ENCODE measurements at places on chromosomes 7 and 10.
A peak's percentile ranks its signal among the peaks of the same experiment; 100 is the strongest.

- DNase-seq = no peak
Observed at GRCh38 chr7:34104115-34104514, 198.8 kb downstream of the BMPER start.

GRCh38 chr7:19392246-19392645 lies 247.0 kb upstream of the FERD3L start:
- DNase-seq = no peak

GRCh38 chr10:24553051-24553612 lies 170.6 kb downstream of the ARHGAP21 start:
- DNase-seq = no peak

DNA sequence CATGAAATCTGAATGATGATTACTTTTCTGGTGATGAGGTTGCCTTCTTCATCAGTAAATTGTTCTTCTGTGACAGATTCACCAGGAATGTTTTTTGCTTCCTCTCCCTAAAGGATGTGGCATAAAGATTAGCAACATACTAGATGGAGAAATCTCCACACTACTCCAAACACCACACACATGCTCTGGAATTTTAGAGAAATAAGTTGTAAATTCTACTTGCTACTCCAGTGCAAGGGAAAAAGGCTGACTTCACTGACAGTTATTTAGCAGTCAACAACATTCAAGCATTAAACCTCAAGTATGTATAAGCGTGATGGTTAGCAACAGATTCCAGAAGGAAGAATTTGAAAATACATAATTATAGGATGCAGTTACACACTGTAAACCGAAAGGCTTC lies 137.9 kb upstream of the CCDC6 start:
- DNase-seq = no peak

GRCh38 chr10:91883549-91884444 lies 25.5 kb downstream of the FGFBP3 start:
- DNase-seq = no peak

GRCh38 chr7:16086743-16087142 lies 334.6 kb downstream of the CRPPA start:
- no peak for DNase-seq

DNA sequence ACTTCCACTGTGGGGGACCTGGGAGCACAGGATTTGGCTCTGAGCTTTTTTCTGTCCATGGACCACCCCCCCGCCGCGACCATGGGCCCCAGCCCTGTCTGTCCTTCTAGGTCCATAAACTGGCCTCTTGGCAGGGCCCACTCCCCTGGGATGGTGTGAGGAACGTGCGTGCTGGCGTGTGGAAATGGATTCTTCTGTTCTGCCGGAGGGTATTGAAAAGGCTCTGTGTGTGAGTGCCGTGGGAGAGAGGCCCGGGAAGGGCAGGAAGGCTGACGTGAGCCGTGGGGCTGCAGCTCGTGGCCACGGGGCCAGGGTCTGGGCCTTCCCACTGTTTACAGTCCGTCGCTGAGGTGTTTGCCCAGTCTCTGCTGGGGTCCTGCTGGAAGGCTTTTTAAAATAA lies 123.7 kb downstream of the GRK5 start:
- DNase-seq = no peak

DNA sequence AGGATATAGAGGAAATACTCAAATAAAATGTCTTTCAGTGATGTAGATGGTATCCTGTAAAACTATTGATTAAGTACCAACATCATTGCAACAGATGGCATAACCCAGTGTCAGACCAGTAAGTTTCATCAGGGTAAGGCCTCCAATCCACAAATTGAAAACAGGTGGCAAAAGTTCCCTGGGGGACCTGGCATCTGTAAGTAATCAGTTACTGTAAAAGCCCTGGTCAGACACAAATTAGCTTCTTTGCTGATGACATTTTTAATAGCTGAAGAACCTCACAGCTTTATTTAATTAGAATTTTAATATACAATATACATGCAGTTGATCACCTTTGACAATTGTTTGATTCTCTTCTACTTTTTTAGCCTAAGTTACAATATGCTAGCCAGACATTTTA lies 152.5 kb downstream of the PLXDC2 start:
- DNase-seq = no peak

DNA sequence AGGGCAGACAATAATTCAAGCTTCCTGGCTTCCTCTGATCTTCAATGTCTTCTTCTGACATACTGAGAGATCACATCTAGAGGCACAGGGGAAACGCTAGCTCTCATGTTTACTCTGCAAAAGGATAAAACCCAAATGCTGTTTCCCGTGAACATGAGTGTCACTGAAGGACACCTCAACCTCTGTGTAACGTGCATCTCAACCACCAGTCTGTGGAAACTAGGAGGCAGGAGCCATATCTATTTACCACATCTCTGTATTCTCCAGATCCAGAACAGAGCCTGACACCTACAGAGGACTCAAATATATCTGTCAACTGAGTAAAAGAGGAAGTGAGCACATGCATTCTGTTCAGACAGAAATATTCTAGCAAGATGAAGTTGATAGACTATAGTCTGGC lies 140.3 kb upstream of the TARP start:
- no peak for DNase-seq

- DNase-seq = no peak
Observed at GRCh38 chr10:76645341-76645740, 992.3 kb downstream of the KCNMA1 start.

- DNase-seq = no peak
Observed at GRCh38 chr10:129728246-129728820, 235.7 kb downstream of the EBF3 start.

DNA sequence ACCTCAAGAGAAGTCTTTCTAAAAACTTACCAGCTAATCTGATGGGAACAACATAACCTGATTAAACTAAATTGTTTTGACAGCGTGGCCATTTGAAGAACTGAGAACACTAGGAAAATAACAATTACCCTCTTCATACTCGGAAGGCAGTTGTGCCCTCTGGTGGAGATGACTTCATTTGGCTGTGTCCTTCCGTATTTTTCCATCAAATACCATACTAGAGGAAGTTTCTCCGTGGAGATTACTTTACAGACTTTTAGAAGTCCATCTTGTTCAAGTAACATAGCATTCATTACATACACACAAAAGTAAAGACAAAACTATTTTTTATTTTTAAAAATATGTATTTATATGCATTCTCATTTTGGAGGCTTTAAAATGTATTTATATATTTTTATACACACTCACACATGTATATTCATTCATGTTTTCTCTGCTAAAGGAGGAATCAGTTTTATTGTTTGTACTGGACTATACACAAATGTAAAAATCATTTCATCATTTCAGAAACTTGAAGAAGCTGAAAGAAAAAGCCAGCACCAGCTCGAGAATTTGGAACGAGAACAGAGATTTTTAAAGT lies 25.2 kb downstream of the SMNDC1 start:
- DNase-seq = no peak

- DNase-seq = no peak
Observed at GRCh38 chr7:155648752-155649339, 4.4 kb downstream of the RBM33 start.

- peak; percentile 41 for DNase-seq
Observed at GRCh38 chr10:21372651-21373410, 152.7 kb downstream of the SKIDA1 start.

DNA sequence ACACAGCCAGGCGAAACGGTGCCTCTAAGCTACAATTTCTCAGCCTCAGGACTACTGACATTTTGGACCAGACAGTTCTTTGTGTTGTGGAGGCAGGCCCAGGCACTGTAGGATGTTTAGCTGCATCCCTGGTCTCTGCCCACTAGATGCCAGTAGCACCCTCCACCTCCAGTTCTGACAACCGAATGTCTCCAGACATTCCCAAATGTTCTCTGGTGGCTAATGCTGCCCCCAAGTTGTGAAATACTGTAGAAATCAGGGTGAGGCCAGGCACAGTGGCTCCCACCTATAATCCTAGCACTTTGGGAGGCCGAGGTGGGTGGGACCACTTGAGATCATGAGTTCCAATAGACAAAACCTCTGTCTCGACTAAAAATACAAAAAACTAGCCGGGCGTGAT lies 18.2 kb downstream of the HNRNPF start:
- DNase-seq = no peak

DNA sequence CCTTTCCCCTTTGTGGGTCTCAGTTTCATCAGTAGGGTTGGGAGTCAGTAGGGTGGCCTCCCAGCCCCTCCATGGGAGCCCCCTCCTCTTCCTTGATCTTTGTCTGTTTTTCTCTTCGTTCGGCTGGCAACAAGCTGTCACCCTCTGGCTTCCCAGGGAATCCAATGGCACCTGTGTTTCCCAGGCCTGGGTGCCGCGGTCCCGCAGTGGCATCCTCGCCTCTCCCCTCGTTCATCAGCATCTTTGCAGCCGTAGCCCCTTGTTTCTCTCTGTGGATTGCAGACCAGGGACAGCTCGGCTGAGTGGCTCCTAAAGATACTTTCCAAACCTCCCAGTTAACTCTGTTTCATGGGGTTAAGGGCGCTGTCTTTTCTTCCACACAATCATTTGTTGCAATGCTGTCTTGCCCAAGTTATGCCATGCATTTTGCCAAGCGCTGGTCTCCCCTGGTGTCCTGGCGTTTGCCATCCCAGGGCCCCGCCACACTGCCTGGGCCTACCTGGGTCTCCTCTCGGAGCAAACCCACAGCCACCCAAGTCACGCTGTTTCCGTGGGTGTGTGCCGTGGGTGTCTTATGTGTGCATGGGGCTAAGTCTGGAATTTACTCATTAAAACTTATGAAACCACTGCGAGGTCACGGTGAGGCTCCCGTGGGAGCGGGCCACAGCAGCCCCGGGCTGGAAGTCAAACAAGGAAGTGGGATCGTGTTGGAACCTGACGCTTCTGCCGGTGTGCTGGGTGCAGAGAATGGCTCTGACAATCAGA lies 189.4 kb upstream of the SHH start:
- DNase-seq = no peak

- DNase-seq = no peak
Observed at GRCh38 chr10:132588301-132589013, 50.9 kb downstream of the INPP5A start.

DNA sequence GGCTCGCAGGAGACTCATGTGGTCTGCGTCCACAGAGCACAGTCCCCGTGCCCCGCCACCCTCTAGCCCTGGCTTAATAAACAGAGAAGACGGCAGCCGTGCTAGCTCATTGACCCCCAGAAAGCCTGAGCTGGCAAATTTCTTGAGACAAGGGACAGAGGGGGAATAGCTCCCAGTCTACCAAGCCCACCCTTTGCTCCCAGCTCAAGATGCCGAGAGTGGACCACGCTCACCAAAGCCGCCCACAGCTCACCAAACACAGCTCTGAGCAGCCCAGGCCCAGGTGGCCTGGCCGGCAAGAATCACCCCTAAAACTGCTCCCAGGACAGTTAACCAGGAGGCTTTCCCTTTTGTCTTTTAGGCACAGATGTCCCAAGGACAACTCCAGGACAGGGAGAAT lies 5.4 kb downstream of the PDGFA start:
- DNase-seq = no peak

DNA sequence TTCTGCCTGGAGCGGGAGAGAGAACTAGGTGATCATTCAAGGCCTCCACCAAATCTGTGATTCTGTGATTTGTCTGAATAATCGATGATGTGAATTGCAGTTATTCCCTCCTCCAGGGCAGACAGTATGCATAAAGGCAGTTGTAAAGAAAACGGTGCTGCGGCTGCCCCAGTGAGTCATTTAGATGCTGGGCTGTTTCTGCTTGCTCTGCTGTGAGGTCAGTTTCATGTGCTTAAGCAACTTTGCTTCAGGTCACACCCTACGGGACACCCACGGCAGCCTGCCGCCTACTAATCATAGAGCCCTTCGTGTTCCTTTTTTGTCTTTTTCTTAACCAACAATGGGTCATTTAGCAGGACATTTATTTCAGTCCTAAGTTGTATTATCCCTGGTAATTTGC lies 158.1 kb upstream of the PITRM1 start:
- DNase-seq = no peak

DNA sequence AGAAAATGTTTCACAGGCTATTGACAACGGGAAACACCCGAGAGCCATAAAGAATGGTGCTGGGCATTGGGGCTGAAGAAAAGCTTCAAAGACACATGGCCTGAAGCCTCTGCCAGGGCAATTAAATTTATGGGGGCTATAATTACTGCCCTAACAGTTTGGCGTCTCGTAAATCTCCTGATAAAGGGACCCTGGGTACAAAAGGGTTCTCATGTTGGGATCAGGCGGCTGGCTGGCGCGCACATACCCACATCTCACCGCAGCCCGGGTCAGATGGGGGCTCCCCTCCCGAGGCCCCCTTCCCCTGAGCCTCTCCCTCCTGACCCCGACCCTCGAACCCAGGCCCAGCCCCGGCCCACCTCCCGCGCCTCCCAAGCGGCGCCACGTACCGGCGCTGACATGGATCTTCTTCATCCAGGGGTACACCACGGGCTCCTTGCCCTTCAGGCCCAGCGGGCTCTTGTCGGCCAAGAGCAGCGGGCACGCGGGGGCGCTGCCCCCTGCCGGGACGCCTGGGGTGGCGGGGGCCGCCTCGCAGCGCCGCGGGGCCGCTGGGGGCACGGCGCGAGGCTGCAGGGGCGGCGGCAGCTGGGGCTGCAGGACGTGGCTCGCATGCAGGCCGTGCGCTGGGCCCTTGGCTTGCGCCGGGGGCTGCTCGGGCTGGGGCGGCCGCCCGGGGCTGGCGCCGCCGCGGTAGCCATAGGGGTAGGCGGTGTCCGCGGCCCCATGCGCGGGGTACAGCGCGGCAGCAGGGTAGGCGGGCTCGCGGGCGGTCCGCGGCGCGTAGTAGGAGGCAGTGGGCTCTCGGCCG lies 623 bp downstream of the HOXA4 start:
- DNase-seq = no peak

- DNase-seq = no peak
Observed at GRCh38 chr7:133139350-133139749, 57.5 kb upstream of the CHCHD3 start.

DNA sequence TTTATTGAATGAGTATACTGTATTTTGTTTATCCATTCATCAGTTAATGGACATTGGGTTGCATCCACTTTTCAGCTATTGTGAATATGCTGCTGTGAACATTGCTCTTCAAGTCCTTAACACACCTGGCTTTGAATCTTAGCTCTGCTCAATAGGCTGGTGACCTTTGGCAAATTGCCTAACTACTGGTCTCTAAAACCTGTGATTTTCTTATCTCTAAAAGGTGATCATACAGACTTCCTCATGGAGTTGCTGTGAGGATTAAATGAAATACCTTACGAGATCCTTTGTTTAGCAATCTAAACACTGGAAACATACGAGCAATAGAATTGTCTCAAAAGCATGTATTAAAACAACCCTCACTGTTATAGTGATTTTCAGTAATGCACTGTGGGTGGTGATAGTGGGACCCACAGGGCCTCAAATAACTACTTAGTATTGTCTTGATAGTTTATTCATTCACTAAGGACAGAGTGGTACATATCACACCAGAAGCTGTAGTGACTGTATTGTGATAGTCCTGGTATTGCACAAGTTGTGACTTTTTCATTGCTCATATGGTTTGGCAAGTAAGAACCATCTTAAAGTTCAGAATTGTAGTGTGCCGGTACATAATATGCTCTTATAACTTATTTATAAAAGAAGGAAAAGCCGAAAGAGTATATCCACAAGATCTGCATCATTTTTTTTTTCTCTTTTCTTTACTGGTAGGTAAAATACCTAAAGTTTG lies 257.6 kb downstream of the EXOC4 start:
- no peak for DNase-seq

DNA sequence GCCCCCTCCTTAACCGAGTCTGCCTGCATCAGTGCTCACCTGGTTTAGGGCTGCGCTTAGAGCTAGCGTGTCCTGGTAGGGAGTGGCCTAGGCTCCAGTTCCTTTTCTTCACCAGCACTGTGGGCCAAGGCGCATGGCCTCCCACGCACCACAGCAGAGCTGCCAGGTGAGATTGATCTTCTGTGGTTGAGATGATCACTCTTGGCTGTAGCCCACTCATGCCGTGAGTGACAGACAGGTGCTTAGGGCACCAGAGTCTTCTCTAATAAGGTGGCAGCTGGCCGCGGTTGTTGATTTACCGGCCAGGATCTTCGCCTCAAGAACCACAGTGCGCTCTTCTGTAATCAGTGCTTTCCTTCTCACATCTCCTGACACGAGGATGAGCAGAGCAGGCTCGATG lies 157.2 kb upstream of the INSYN2A start:
- DNase-seq = no peak
